ENCODE measurements at places on chromosomes 7 and 10. TPM values are rescaled to one million over a fixed set of nuclear protein-coding genes. Genes with fewer than 3 reads are reported as not detected.

DNA sequence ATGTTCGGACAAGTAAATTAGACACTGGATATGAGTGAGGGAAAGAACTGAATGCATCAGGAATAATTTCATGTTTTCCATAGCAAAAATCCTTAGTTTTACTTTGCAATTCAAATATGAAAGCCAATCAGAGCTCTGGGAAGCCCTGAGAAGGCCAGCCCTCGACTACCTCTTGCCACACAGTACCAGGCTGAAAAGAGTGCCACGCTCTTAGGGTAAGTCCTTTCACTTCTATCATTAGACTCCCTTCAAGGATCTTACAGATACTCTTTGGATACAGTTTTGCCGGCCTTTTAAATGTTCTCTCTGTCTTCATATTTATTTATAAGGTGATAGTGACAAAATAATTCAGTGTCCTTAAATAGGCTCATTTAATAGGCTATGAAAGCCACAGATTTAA is 1.9 kb downstream of the COBL start:
- no peak for DNase-seq

DNA sequence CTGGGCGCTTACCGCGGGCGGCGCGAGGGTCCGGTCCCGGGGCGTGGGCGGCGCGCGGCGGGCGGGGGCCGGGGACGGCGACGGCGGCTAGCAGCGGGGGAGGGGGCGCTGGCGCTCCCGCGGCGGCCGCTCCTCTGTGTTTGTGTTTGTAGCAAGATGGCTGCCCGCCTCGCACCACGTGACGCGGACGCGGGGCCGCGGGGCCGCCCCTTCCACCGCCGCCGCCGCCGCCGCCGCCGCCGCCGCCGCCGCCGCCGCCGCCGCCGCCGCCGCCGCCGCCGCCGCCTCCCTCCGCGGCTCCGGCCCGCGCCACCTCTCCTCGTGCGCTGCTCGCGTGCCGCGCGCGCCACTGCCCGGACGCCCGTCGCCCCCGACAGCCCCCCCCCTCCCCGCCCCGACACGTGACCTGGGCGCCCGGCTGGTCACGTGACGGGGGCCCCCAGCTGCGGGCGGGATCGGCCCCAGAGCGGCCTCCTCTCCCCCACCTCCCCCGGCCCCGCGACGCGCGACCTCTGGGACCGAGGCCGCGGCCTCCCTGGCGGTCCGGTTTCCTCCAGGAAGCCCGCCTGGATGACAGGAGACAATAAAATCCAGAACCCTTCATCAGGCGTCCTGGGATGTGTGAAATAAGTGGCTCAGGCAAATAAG is at the start of gene GIGYF1:
TSS of gene GIGYF1 (minus strand) at position 153 of the 648 bp plus-strand sequence. CDS start 6,012 bp downstream, outside the sequence.
- DNase-seq = peak; percentile 83

DNA sequence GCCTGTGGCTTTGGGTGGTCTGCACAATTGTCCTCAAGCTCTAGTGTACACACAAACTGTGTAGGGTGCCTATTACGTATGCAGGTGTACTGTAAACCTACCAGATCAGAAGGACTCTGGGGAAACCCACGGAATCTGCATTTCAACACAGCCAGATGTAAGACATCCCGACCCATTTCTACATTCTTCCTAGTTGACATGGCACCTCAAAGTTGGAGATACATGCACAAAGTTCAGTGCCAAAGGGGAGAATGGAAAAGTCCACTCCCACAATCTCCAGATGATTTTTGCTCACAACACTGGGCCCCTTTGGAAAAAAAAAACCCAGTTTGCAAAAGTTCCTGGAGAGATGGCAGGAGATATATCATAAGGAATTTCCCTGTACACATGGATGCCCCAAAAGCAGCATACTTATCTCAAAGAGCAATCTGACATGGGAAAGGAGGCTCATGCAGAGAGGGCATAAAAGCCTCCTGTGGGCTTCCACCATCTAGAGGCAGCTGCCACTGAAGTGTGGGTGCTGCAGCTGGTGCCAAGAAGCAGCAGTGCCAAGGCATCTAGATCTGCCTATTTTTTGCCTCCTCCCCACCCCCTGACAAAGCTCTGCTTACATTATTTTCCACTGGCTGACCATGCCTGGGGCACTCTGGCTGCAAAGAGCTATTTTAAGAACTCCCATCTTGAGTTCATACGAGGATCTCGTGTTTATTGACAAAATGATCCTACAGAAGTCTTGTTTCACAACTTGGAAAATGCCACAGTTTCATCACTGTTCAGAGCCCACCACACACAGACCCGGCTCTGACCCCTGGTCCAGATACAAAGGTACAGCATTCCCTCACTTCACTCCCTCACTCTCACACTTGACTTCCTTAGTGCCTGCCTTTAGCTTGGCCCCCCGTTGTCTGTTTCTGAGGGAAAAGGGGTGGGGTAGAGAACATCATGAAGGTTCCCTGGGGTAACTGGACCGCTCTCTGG is 12.9 kb downstream of the TECTB start:
- no peak for DNase-seq

DNA sequence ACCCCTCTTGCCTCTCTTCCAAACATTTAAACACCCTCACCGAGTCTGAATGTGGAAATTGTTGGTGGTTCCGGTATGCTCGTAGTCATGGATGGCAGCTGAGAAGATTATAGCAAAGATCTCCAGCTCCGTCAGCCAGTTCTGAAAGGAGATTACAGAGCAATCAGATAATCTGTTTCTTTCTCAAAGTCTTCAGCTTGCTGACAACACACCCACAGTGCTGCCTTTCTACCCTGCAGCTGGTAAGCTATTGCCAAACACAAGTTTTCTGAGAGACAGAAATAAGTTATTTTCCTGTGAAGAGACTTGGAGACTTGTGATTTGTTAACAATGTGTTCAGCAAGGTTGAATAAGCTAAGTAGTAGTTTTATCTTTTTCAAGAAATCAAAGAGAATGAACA is 163.6 kb downstream of the PPP1R17 start:
- no peak for DNase-seq

DNA sequence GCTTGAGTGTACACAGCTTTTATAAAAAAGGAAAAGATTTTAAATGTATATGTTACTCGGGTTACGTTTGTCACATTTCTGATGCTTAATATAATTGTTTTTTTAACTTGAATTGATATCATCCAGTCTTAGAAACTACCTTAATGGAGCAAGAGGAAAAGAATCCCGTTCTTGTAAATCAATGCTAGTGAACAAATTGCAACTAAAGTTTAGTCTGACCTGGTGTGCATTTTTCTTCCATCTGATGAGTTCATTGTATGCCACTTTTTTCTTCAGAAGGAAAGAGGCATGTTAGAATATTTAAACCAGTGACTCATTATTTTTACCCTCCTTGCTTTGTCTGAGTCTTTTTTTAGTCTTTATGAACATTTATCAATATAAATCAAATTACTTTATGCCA is 34.7 kb downstream of the NET1 start:
- DNase-seq = no peak

DNA sequence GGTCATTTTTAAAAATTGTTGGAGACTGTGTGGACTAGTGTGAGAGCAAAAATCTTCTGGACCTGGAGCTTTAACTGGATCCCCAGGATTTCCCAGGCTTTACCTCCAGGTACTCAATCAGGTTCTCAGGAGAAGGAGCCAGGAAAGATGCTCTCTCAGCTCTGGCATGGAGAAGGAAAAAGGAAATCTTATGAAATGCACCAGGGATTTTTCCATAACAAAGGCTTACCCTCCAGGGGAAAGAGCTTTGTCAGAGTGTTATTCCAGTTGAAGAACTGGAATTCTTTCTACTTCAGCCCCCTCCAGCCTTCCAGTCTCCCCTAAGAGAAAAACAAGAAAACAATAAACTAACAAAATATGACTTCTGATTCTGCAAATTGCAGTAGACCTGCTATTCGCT is 436.7 kb upstream of the ANKRD30A start:
- no peak for DNase-seq

GRCh38 chr10:6062101-6062771 is at the start of gene IL2RA:
IL2RA (minus strand) TSS chr10:6062367; CDS start chr10:6062151, 216 bp downstream.
- DNase-seq = peak; percentile 73

DNA sequence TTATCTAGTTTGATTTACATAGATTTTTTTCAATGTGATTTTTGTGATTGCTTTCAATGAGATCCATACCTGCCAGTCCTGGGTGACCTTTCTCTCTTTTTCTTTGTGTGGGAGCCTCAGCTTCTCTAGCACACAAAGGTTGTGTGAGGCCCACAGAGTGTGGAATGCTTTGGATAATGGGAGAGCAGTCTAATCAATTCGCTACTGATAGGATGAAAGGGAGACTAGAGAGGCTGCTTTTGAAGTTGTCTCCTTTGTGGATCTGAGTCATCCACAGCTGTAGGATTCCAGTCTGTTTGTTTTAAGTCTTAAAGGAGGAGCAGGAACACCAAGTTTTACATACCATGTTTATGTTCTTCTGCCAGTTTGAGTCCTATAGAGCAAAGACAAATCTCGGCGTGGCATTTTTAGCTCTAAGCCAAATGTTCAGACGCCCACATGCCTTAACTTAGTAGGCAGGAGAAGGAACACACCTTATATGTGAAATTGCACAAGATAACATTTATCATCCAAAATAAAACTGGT is 330.0 kb downstream of the ARL4A start:
- DNase-seq = no peak

DNA sequence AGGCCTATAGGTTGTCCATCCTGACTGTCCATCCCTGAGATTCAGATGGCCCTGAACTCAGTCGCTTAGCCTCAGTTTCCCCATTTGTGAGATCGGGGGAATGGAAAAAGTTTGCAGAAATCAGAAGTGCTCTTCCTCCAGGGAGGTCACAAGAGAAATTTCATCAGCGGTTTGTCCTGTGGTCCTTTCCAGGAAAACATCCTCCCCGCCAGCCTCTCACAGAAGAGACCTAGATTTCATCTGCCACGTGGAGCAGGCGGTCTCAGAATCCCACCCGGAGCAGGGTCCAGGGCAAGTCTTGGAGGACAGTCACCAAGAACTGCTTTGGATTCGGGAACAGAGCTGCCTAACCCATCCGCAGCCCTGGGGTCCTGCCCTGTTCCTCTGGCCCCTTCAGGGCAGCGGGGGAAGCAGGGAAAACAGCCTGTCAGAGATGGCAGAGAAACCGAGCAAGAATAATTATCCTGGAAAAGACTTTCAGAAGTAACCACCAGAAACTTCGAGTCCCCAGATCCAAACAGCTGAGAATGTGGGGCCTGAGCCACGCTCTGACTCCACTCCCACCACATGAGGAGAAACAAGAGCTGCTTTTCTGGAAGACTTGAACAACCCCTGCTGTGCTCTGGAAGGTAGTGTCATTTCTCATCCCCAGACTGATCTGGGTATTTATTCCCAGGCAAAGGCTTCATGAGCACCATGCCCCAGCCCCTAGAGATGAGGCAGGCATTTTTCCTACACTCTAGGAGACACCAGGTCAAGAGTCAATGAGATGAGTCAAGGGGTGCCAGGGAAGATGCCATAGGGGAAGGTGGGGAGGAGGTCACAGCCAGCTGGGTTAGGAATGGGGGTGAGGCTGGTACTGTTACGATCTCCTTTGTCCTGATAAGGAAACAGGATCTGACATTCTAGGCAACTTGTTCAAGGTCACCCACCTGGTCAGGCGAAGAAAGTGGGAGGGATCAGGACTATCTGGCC is 1.1 kb upstream of the TNS3 start:
- no peak for DNase-seq

DNA sequence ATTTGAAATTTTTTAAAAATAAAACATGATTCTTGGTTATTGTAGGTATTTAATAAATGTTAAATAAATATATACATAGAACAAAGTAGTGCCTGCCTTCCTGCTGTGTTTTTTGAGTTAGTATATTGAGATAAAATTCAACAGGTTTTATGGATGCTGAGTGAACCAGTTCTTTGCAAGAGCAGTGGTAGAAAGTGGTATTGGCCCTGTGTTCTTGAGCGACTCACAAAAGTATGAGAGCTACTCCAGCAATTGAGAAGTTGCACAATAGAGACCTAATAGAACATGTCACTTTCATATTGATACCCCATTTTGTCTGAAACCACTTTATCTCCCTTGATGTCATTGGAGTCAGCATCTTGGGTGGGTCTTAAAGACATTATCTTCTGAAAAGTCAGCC is 32.6 kb upstream of the GJD4 start:
- DNase-seq = no peak

GRCh38 chr10:45515630-45516029 is 141.6 kb downstream of the ALOX5 start:
- DNase-seq = no peak

DNA sequence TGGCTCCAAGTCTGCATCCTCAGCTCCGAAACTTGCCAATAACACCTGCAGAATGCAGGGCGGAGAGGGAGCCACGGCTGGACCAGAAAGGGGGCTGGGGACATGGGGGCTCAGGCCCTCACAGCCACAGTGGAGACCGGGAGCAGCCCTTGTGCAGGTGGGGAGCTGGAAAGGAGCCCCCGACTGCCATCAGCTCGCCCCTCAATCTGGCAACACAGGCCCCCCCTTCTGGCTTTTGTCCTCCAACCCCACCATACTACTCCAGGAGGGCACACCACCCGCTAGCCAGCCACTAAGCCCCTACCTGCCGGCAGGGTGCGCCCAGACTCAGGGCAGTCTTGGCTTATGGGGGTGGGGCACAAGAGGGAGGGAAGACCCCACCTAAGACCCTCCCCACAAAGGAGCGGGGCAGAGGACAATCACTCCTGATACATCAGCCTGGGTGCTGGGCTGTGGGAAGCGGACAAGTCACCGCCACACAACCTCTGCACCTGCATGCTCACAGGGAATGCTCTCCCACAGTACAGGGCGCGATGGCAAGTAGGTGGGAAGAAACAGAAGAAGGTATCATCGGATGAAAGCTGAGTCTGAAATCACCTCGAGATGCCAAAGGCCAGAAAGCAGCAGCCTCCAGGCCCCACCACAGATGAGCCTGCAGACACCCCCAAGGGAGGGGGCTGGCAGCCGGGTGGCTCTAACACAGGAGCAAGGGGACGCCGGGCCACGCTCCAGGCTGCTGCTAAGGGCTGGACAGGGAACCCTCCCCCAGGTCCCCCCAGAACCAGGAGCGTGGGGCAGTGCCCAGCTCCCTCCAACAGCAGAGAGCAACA is 265.3 kb downstream of the ELFN1 start:
- no peak for DNase-seq

- DNase-seq = no peak
Observed at GRCh38 chr7:24880886-24881285, 99.1 kb downstream of the OSBPL3 start.

DNA sequence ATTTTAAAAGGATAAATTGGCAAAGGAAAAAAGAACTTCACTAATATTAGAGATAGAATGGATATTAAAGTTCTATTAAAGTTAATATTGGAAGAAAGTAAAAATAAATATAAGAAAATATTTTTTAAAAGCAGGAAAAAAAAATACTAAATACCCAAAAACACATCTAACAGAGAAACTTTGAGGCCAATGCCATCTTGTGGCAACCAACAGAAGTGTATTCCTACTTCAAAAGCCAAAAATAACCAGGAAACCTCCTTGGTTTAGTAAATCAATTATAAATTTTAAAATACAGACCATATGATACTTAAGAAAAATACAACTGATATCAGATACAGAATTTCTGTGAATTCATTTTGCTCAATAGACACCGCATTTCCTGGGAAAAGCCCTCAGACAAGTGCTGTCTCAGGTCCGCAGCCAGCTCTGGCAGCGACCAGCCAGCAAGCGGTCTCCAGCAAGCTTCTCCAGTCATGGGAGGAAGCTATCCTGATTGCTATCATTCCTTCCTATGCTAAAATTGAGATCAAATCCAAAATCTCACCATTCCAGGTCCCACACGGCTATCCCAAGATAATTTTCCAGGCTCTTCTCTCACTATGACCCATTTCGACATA is 65.3 kb downstream of the LMBR1 start:
- no peak for DNase-seq

The MUC3A gene
- not detected for total RNA-seq

The SNCG gene
- total RNA-seq = not detected

The PLCE1 gene
- total RNA-seq = not detected

The HMX3 gene
- total RNA-seq = not detected

The CALHM1 gene
- total RNA-seq = 0.41 TPM

The TSPAN33 gene
- total RNA-seq = 117 TPM

The ASB13 gene
- total RNA-seq = 4.4 TPM

The IL6 gene
- total RNA-seq = 2.6 TPM

The PCGF5 gene
- 102 TPM for total RNA-seq

The CHST3 gene
- not detected for total RNA-seq

The MMD2 gene
- not detected for total RNA-seq
